ENCODE measurements at places on chromosomes 4 and X.

- no peak for DNase-seq
Observed at GRCh38 chr4:139795527-139796314, 130.1 kb downstream of the MGST2 start.

GRCh38 chrX:129955682-129956081, 26.8 kb upstream of the BCORL1 start:
- no peak for DNase-seq

- DNase-seq, result no peak
Observed at GRCh38 chrX:17859609-17860178, 1.4 kb downstream of the RAI2 start.

GRCh38 chr4:180828455-180829018, 1414.7 kb upstream of the TENM3 start:
- DNase-seq, result no peak
